ENCODE measurements at places on chromosomes 2 and 18. TPM values are rescaled to one million over a fixed set of nuclear protein-coding genes. Genes with fewer than 3 reads are reported as not detected.

Gene CYP1B1
- 157 TPM for total RNA-seq

Gene SPATS2L
- total RNA-seq = 90.2 TPM

Gene POTEI
- total RNA-seq = not detected

Gene CRACDL
- total RNA-seq = 0.16 TPM

Gene SDC1
- total RNA-seq = 152 TPM

Gene DLX2
- 0.24 TPM for total RNA-seq

Gene BOK
- total RNA-seq = 20.3 TPM

Gene SERPINB5
- total RNA-seq = 0.65 TPM

Gene SERPINB10
- not detected for total RNA-seq

Gene CYTIP
- total RNA-seq = not detected

Gene SULT1C4
- 0.16 TPM for total RNA-seq

Gene RMND5A
- total RNA-seq = 13.6 TPM

Gene ZEB2
- 108 TPM for total RNA-seq

Gene L3MBTL4
- 0.49 TPM for total RNA-seq

Gene HRH4
- not detected for total RNA-seq

Gene KCNE4
- total RNA-seq = 30.5 TPM

Data from hair follicle dermal papilla cell (primary cell).